ENCODE measurements at places on chromosomes 1 and 21.

GRCh38 chr1:104353580-104353979, 603.9 kb downstream of the AMY1C start:
- DNase-seq: no peak

- no peak for DNase-seq
These were observed 197.3 kb downstream of the ZBTB18 start for GRCh38 chr1:244248426-244248825.

DNA sequence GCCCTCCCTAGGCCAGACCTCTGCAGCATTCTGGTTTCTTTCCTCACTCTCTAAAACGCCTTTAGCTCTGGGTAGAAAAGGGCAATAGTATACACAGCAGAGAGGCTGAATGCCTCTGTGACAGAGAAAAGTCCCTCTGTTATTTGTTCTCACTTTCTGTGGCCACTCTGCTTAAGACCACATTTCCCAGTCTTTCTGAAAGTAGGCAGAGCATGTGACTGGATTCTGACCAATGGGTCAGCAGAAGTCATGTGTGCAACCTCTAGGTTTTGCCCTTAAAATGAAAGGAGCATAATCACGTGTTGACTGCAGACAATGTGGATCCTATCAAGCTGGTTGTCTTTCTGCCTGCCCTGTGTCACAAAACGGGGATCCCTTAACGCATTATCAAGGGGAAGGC, 79.7 kb upstream of the MARK1 start:
- DNase-seq: no peak

- DNase-seq: no peak
These were observed 7.5 kb downstream of the MX2 start for GRCh38 chr21:41369105-41369919.

- no peak for DNase-seq
These were observed 109.1 kb downstream of the TIAM1 start for GRCh38 chr21:31234936-31235335.

GRCh38 chr1:24465099-24465498, 37.5 kb upstream of the RCAN3 start:
- no peak for DNase-seq

- no peak for DNase-seq
These were observed 47.9 kb downstream of the SERBP1 start for GRCh38 chr1:67382292-67382691.

DNA sequence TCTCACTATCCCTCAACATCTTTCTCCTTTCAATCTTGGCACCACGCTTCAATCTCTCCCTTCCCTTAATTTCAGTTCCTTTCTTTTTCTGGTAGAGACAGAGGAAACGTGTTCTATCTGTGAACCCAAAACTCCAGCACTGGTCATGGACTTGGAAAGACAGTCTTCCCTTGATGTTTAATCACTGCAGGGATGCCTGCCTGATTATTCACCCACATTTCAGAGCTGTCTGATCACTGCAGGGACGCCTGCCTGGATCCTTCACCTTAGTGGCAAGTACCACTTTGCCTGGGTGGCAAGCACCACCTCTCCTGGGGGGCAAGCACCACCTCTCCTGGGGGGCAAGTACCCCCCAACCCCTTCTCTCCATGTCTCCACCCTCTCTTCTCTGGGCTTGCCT, 27.8 kb downstream of the SELL start:
- no peak for DNase-seq

- DNase-seq: no peak
These were observed 20.3 kb downstream of the ZMYM4 start for GRCh38 chr1:35288761-35289160.

DNA sequence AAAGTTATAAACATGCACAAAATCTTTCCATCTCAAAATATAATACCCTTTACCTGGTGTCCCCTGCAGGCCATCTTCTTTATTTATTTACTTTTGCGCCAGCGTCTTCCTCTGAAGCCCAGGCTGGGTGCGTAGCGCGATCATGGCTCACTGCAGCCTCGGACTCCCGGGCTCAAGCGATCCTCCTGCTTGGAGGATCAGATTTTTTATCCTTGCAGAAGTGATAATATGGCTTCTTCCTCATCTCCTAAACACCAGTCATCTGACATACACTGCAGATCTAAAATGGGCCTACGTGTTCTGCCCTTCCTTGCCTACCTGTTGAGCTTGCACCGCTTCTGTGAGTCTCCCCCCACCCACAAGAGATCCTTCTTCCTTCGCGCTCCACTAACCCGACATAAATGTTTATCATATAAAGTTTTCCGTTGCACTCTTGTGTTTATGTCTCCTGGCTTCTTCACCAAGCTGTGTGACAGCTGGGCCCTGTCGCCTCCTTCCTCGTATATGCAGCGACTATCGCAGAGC, 506 bp upstream of the SRP9 start:
- DNase-seq: no peak

DNA sequence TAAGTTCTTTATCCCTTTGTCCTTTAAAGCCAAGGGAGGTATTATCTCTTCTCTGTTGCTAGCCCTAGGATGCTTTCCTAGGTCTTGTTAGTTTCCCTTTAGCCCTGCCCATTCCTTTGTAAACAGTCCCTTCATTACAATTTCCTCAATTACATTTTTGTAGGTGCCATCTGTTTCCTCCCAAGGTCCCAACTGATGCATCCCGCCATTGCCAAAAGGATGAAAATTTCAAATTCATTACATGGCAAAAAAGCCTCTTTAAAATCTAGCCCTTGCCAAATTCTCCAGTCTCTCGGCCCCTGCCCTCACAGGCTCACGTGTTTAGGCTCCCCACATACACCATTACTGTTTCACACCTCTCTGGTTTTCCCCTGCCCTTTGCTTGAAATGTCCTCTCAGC, 151.9 kb upstream of the C1orf87 start:
- no peak for DNase-seq

DNA sequence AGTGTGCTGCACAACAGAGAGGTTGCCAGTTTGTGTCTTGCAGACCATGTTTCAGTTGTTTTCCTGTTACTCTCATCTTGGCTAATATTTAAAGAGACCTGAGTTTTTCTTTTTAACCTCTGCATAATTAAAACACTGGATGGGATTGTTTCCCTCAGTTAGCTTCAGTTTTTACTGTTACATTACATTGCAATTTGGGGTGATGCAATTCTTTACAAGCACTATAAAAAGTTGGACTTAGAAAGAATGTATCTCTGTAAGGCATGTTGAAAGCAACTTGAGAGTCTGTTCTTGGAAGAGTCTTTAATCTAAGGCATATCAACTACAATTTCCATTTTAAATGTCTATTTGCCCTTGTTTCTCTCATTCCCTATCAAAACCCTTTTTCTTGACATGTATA, 99.1 kb downstream of the DNM3 start:
- DNase-seq: no peak

GRCh38 chr1:234627009-234627950, 17.3 kb upstream of the IRF2BP2 start:
- no peak for DNase-seq

- no peak for DNase-seq
These were observed 361 bp downstream of the DDAH1 start for GRCh38 chr1:85464497-85465098.

DNA sequence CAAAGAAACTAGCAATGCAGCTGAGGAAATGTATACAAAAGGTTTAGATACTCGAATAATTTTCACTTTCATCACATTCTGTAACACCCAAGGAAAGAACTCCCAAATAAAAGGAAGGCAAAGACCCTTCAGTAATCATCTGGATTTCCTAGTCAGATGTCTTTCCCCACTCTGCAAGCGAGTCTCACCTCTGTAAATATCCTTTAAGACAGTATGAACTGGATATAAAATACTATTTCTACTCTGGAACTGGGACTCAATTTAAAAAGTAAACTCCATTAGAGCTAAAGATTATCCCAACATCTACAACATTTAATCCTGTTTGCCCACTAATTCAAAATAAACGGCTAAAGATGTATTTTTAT, 27.0 kb downstream of the C2CD2 start:
- DNase-seq: no peak

DNA sequence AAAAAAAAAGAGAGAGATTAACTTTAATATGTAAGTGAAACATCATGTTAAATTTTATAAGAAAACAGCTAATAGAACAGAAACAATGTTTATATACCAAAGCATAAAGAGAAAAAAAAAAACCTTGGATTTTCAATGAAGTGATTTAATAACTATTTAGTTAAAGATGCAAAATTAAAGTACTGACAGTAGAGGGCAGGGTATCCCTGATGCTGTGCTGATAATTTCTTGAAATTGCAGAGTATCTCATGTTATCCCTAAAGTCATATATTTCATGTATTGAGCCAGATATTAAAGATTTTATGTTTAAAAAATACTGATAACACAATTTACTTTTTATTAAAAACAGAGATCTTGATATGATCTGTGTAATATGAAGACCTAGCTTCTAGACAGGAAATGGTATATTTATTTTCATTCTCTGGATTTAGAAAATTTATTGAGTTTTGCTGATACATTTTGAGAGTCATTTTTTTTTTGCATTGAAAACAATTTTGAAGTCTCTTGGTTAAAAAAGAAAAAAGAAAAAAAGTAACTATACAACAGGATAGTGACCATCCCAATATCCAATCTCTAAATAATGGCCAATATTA, 273.2 kb downstream of the USP25 start:
- no peak for DNase-seq

- DNase-seq: no peak
These were observed 60.8 kb downstream of the ZNF684 start for GRCh38 chr1:40592107-40592803.

- DNase-seq: no peak
These were observed 46.6 kb downstream of the SLC30A7 start for GRCh38 chr1:100942304-100943046.

GRCh38 chr21:28126521-28127174, 866.0 kb downstream of the LTN1 start:
- no peak for DNase-seq

Data from cortex of kidney (tissue), 1 donor.